ENCODE measurements at places on chromosomes 16 and 17. TPM values are rescaled to one million over a fixed set of nuclear protein-coding genes. Genes with fewer than 3 reads are reported as not detected.

GRCh38 chr17:44995436-44996001 is 27.4 kb upstream of the C1QL1 start:
- no peak for DNase-seq

DNA sequence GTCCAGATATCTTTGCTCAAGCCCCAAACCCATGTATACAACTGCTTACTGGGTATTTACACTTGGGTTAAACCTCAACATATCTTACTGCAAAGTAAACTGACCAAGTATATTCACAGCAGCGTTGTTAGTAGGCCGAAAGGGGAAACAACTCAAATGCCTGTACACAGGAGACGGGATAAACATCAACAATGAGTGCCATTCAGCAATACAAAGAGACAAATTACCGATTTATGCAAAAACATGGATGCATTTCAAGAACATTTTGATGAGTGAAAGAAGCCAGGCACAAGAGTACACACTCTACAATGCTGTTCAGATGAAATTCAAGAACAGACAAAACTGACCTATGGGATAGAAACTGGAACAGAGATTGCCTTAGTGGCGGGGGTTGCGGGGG is 136.3 kb upstream of the CACNG3 start:
- no peak for DNase-seq

GRCh38 chr17:58391302-58391984 is 25.9 kb downstream of the RNF43 start:
- no peak for DNase-seq

DNA sequence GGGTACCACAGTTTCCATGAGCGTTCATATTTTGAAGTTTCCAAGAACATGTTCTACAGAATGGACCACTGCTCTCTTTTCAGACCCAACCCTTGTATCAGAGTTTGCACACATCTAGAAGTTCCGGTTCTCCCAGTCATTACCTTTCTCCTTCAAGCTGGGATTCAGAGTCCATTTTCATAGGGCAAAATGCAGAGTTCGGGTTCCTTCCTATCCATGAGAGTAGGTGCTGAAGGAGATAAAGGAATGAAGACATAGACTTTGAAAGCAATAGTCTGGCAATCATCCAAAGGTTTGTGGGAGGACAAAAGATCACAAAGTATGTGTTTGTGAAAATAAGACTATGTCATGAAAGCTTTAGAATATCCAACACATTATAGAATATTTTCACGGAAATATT is 699.6 kb downstream of the MAF start:
- no peak for DNase-seq

DNA sequence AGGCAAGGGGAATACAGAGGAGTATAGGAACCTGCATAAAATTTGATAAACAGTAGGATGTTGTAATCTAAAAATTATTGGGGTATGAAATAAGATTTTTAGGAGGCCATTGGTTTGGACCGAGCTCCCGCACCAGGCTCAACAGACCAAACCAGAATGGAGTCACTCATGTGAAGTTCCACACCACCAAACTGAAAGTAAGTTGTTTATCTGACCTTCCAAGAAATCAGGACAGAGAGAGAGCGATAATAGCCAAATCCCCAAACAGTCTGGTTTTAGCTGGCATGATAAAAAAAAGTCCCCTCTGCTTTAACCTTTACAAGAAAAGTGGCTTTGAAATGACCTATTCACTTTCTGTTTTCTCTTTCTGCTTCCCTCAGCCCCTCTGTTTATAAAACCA is 45.7 kb upstream of the SIAH1 start:
- no peak for DNase-seq

DNA sequence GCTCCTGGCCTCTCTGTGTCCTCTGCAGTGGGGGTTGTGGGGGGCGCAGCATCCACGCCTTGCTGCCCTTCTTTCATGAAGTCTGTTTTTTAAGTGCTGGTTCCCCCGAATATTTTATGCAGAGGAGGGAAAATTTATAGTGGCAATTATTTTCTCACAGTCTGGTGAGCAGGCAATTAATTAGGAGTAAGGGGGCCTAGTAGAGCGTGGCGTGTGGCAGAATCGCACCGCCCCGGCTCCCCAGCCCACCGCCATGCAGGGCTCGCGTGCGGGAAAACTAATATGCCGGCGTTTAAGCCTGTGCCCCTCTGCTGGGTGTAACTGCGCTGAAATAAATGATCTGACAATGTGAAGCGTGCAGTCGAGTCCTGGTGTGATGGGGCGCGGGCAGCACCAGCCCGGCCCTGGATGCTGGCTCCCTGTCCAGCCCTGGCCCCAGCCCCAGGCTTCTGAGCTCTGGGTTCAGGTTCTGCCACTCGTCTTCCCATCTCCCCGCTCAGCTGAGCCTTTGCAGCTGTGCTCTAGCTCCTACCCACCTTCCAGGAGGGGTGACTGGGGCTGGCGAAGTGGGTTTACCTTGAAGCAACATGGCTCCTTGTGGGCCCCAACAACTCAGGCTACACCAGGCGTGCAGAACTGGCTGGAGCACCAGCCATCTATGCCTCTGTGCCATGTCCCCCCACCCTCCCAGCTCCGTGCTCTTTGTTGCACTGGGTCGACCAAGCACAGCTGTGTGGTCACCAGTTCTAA is 13.8 kb downstream of the ENGASE start:
- no peak for DNase-seq

- DNase-seq, result no peak
These were observed 5.5 kb downstream of the TMEM132E start for GRCh38 chr17:34584805-34585416.

TRAPPC2L gene
- 116 TPM for polyA plus RNA-seq

DNA sequence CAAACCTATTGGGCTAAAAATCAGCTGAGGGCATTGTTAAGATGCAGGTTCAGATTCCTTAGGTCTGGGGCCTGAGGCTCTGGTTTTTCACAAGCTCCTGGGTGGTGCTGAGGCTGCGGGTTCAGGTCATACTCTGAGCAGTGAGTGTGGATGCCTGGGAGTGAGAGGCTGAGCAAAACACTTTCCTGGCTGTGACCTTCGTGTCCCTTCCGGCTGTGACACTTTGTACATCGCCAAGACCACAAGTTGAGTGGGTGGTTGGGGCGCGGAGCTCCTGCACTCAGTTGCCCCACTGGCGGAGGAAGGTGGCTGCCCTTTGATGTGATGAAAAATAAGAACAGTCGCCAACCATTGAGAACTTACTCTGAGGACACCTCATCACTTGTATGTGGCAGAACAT is 24.8 kb downstream of the CCR7 start:
- no peak for DNase-seq

TMEM92 gene
- polyA plus RNA-seq, result 0.58 TPM

DNA sequence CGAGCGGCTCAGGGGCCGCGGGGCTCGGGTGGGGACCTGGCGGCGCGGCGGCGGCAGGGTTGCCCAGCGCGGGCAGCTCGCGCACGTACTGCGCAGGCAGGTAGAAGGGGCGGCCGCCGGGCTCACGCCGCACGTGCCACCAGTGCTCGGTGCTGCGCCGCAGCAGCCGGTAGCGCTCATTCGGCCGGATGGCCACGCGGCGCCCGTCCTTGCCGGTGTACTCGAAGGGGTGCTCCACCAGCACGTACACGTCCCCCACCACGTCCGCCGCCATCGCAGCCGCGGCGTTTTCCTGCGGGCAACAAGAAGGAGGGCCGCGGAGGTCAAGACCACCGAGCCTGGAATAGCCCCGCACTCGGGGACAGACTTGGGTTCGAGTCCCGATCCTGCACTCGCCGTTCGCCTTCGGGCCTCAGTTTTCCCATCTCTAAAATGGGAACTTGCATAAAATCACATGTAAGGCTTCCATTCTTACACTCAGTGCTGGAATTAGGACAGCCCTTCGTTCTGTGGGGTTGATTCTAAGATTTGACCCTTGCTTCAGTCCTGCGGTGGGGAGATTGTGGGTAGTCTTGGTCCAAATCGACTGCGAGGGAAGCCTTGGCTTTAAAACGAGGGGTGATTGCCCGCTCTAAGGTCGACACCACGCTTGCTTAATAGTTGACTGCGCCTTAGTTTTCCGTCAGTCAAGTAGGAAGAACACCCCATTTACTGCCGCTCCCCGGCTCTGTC is 2.5 kb downstream of the ARHGAP27 start:
- DNase-seq, result no peak

- no peak for DNase-seq
These were observed 2.0 kb downstream of the DNAI2 start for GRCh38 chr17:74276051-74276476.

RRN3 gene
- 20.0 TPM for polyA plus RNA-seq

DNA sequence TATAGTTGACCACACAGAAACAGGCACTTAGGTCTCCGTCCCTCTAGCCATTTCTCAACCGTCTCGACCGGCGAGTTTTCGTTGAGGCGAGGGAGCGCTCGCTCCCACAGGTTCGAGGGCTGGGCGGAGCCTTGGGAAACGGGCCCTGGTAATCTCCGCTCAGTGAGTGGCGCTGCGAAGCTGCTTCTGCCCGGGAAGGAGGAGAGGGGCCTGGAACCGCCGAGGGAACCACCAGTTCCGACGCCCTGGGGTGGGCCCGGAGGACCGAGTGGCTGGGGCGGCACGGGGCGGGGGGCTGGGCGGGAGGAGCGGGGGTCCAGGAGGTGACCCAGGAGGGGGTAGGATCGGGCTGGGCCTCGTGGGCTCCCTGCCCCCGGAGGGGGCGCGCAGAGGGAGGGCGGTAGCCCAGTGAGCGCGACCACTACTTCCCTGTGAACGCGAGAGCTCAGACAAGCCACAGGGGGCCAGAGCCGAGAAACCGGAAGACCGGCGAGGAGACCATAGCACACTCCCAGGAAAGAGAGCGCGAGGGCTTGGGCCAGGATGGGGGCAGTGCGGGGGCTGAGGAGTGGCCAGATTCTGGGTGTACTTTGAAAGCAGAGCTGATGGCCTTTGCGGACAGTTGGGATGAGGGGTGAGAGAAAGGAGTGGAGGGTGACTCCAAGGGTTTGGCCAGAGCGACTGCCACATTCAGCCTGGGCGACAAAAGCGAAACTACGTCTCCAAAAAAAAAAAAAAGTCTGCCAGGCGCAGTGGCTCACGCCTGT is 29.9 kb upstream of the ARL4D start:
- no peak for DNase-seq

GRCh38 chr16:82651921-82652601 is 25.3 kb downstream of the CDH13 start:
- no peak for DNase-seq

- DNase-seq, result no peak
These were observed 36.9 kb downstream of the PKD1L3 start for GRCh38 chr16:71963125-71963875.

WNT3 gene
- 2.8 TPM for polyA plus RNA-seq

DNA sequence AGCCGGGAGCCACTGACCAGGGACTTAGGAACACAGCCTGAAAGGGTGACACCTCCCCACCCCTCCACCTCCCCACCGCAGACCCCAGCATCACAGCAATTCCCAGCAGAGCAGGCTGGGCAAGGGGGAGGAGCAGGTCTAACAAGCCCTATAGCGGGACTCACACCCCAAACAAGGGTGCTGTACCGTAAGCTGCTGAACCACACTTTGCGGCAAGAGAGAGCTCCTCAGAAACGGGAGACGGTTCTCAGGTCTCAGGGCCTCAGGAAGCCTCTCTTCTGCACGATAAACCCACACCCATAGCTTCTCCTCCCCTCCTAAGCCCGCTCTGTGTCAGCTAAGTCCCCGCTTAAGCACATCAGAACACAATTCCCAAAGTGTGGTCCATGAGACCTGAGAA is 11.7 kb upstream of the COTL1 start:
- no peak for DNase-seq

GRCh38 chr17:8032442-8032841 is 6.4 kb upstream of the ALOX15B start:
- DNase-seq, result no peak

SCN4A gene
- 0.06 TPM for polyA plus RNA-seq

TBC1D3 gene
- not detected for polyA plus RNA-seq

RHBDF1 gene
- 94.2 TPM for polyA plus RNA-seq

RNF222 gene
- polyA plus RNA-seq, result not detected

KRTAP4-1 gene
- 0.12 TPM for polyA plus RNA-seq

- peak; percentile 75 for DNase-seq
These were observed 85.2 kb downstream of the SPAG9 start for GRCh38 chr17:51035431-51035830.

MYH8 gene
- not detected for polyA plus RNA-seq

GRCh38 chr16:89189358-89190025 is 10.8 kb downstream of the SLC22A31 start:
- DNase-seq, result no peak

- DNase-seq, result no peak
These were observed 11.1 kb downstream of the STXBP4 start for GRCh38 chr17:54979657-54980056.

TEKT5 gene
- polyA plus RNA-seq, result not detected

GRCh38 chr17:17815436-17816200 is 21.2 kb downstream of the SREBF1 start:
- no peak for DNase-seq

DNA sequence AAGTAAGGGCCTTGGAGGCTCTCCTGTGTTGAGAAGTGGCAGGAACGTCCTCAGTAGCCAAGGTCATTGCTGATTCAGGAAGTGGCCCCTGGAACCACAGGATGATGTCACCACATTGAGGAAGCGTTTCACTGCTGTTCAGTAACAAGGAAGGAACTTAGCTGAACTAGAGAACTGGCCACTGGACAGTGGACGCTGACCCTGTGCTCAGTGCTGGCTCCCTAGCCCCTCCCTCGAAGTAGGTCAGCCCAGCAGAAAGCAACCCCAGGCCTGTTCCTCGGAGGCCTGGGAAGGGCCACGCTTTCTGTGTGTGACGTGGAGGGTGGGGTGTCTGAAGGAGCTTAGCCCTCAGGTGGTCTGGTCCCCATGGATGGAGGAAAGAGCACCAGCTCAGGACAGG is 58.3 kb downstream of the B9D1 start:
- no peak for DNase-seq

KLHL10 gene
- 0.15 TPM for polyA plus RNA-seq

GRCh38 chr16:85431431-85432124 is 181.5 kb upstream of the GSE1 start:
- DNase-seq, result no peak

ASPA gene
- polyA plus RNA-seq, result not detected

- DNase-seq, result no peak
These were observed 146.1 kb downstream of the SDK2 start for GRCh38 chr17:73498176-73498575.

DNA sequence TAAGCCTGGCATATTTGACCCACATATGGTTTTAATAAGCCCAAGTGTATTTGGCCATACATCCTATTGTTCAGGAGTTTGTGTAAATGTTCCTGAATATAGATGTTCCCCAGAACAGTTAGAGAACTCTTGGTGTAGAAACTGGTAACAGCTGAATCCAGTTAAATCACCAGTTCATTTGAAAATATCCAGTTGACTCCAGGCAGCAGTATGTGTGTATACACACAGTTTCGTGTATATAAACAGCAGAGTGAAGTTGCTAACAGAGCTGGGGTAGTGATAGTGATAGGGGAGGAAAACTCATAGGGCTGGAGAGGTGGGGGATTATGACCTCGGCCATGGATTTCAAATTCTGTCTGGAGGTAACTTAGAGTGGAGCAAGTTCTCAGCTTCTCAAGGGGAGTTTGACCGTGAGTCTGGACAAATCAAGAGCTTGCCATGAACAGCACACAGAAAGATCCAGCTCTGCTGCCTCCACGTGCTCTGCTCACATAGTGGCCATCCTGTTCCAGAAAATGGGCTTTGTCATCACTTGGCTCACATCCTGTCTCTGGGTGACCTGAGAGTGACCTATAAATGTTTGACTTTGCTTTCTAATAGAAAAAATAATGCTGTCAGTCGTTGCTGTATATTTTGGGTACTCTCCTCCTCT is 30.6 kb upstream of the MMD start:
- no peak for DNase-seq

SLC38A8 gene
- polyA plus RNA-seq, result not detected
